ENCODE measurements at places on chromosomes 12 and 14.

DNA sequence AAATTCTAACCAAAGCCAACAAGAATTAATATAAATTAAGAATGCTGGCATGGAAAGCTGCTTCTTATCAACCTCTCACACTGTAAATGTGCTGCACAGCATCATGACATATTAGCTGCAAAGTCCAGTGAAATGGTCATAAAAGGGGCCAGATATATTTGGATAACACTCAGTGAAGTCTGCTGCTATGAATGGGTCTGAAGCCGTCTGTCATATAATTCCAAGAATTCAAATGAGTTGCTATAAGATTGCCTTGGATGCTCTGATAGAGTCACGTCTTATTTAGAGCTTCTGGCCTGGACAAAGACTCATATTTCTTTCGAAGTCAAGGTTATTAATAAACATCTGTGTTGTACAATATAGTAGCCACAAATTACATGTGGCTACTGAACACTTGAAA lies 54.3 kb upstream of the OVCH1 start:
- no peak for DNase-seq

DNA sequence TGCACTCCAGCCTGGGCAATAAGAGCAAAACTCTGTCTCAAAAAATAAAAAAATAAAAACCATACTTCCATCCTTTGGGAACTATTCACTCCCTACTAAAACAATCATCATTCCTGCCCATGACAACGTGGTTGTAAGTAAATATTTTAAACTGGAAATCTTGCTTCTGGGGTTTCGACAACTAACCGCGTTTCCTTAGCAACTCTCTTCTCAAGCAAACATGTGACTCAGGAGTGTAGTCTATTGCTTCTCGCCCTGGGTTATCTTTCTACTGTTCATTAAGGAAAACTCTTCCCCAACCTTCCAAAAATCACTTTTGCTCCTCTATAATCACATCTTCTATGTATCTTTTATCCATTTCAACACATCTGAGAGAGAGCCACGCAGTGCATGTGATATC lies 21.8 kb downstream of the APPL2 start:
- no peak for DNase-seq

DNA sequence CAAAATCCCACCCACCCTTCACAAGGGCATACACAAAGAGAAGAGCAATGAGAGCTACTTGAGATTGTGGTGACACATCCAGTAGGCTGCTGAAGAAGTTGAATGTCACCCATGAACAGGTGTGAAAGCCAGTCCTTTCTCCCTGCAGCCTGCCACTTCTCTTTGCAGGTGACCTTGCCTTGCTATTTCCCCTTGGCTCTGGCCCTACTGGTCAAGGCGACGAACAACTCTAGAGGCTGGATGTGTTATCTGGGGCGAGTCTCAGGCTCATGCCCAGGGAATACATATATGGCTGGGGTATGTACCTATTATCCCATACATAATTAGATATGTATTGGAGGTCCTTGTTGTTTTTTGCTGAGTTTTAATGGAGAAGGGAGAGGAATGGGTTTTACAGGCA lies 70.2 kb upstream of the EGLN3 start:
- no peak for DNase-seq

GRCh38 chr14:75389679-75390078 lies 38.1 kb upstream of the JDP2 start:
- DNase-seq = no peak

- DNase-seq = no peak
Observed at GRCh38 chr12:62629413-62629812, 162.8 kb downstream of the MON2 start.

DNA sequence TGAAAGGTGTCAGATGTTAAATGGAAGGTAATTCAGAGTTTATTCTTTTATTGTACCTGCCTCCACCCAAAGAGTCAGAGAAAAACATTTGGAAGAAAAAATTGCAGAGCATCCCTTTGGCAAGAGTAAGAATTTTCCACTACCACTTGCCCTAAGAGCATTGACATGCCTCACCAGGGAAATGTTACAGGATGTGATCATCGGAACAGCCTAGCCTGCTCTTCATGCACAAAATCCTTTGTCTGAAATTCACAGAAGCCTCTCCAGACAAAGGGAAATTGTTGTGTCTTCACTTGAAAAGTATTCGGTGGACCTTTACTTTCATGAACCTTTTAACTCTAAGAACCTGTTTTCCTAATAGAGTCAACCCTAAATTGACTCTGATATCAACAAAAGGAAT lies 36.9 kb downstream of the ATP2A2 start:
- no peak for DNase-seq

GRCh38 chr14:77570706-77571268 lies 45.6 kb downstream of the SPTLC2 start:
- DNase-seq = no peak

- DNase-seq = no peak
Observed at GRCh38 chr12:124721501-124722162, 142.0 kb downstream of the SCARB1 start.

- DNase-seq = no peak
Observed at GRCh38 chr12:122032580-122032979, 10.9 kb downstream of the BCL7A start.

- no peak for DNase-seq
Observed at GRCh38 chr14:34354556-34354955, 107.5 kb downstream of the SPTSSA start.

DNA sequence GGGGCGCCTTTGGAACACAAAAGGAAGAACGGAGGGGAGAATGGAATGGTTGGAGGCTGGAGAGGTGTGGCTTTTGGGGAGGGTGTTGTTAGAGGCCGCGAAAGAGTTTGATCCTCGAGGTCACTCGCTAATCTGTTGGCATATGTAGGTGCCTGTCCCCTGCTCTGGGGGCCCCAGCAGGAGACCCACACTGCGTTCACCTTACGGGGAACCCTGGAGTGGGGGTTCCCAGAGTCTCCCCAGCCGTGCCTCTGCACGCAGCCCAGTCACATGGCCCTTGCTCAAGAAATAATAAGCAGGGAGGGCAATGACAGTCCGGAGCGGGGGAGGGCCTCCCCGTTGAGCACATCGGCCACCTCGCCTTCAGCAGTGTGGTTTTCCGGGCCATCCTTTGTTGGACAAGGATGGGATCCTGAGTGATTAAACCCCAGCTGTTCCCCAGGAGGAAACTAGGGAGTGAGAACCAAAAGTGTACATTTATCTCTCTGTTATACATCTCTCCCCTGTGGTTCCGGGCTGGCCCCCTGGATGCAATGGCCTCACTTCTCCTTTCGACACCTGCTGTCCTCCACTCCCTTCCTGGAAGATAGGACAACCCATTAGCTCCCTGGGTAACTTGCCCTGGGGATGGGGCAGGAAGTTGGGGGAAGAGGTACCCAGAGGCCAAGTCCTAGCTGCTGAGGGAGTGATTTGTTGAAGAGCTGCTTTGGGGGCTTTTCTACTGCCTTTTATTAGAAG lies 1.3 kb downstream of the PLEKHG3 start:
- DNase-seq = no peak

DNA sequence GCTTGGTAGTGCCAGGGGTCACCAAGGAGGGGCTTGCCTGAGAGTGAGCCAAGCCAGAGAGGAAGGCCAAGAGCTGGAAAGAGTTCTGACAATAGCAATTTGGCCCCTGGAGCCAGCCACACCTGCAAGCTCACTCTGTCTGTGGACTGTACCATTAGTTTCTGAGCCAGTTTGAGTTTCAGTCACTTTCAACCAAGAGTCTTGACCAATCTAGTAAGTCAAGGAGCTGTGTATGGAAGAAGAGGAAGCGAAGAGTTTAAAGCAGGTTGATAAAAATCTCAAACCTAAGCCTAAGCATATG lies 38.5 kb downstream of the NT5DC3 start:
- DNase-seq = no peak

GRCh38 chr14:82647088-82647810 lies 1113.6 kb upstream of the SEL1L start:
- no peak for DNase-seq

- no peak for DNase-seq
Observed at GRCh38 chr12:48816143-48816854, 2.0 kb upstream of the CACNB3 start.

GRCh38 chr12:77325511-77326236 lies 260.3 kb upstream of the E2F7 start:
- no peak for DNase-seq

GRCh38 chr12:47944685-47945340 lies 18.6 kb upstream of the TMEM106C start:
- DNase-seq = no peak

GRCh38 chr12:53295070-53295890 lies at the start of gene PFDN5:
TSS of gene PFDN5 (plus strand) at chr12:53295542. CDS start at chr12:53295568, 26 bp downstream.
- DNase-seq = peak; percentile 61

DNA sequence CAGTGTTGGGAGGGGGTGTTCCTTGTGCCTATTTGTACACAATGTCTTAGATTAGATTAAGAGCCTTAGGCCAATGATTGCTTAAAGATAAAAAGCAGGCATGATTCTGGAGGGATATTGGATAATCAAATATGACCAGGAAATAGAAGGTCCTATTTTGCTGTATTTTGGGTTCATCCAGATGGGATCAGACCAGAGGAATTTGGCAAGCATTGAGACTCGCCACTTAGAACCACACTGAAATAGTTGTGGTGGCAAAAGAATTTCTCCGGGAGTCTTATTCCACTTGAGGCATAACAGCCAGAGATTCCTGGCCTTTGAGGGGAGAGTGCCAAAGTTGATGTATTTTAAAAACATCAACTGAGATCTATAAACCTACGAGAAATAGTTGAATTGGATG lies 327.2 kb downstream of the RAD51B start:
- peak; percentile 98 for DNase-seq

- no peak for DNase-seq
Observed at GRCh38 chr12:61765926-61766325, 494.3 kb upstream of the USP15 start.

DNA sequence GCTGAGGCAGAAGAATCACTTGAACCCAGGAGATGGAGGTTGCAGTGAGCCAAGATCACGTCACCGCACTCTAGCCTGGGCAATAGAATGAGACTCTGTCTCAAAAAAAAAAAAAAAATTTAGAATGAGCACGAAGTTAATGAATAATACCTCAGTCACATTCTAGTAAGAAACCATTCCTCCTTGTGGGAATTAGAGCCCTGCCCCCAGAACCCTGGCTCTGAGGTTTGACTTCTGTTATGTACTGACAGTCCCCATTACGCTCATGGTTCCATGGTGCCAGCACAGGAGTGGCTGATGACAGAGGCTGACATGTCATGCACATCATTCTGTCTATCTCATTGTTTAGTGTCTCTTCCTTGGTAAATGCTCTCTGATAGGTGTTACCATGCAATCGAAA lies 132.6 kb upstream of the FGD4 start:
- no peak for DNase-seq

GRCh38 chr12:95481072-95481471 lies 7.1 kb downstream of the METAP2 start:
- DNase-seq = no peak

DNA sequence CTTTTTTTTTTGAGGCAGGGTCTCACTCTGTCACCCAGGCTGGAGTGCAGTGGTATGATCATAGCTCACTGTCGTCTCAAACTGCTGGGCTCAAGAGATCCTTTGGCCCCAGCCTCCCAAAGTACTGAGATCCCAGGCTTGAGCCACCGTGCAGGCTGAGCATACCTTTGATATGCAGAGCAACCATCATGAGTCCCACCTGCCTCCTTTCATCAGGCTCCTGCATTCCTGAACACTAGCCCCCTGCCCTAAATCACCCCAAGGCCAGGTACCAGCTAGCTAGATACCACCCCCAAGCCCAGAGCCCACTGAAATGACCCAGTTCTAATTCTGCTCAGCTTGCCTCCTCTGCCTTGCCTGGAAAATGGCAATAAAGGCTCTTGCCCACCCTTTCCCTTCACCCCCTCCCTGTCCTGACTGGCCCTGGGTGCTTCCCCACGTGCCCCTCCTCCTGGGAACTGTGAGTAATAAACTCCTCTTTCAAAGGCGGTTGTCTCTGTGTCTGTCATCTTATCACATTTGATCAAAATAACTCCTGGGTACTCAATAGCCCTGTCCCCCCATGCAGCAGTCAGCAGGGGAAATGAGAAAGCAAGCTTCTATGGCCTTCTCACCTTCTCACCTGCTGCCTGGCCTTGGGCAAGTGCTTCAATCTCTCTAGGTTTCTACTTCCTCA lies 6.4 kb upstream of the BRF1 start:
- DNase-seq = no peak

GRCh38 chr12:23523339-23523738 lies 426.1 kb downstream of the SOX5 start:
- DNase-seq = no peak

- DNase-seq = no peak
Observed at GRCh38 chr14:20697273-20698017, 8.9 kb downstream of the ANG start.

DNA sequence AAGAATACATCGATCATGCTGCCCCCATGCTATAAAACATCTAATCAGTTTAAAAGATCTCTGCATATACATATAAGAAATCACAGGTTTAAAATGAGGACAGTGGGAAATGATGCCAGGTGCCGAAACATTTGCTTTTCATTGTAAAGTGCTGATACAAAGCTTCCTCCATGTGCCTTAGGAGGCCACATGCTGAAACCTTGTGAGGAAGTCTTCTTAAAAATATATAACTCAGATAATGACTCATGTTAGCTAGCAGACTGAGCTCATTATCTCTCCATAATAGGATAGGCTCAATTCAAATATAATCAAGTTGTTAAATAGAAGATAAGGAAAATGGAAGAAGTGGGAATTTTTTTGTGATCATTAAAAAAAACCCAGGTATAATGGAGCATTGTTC lies 65.9 kb downstream of the RFX4 start:
- no peak for DNase-seq

All from fibroblast of skin of left biceps (primary cell).